ENCODE measurements at places on chromosomes 16 and 17. TPM values are rescaled to one million over a fixed set of nuclear protein-coding genes. Genes with fewer than 3 reads are reported as not detected.

PRAC1 gene
- total RNA-seq = not detected

GP1BA gene
- total RNA-seq = not detected

GSPT1 gene
- total RNA-seq = 86.2 TPM

GRN gene
- total RNA-seq = 475 TPM

All from airway epithelial cell (primary cell).